GM12864 (cell line): ENCODE measurements at places on chromosomes 5 and 9.

GRCh38 chr5:127307868-127308267 lies 17.3 kb downstream of the MEGF10 start:
- no peak for DNase-seq

DNA sequence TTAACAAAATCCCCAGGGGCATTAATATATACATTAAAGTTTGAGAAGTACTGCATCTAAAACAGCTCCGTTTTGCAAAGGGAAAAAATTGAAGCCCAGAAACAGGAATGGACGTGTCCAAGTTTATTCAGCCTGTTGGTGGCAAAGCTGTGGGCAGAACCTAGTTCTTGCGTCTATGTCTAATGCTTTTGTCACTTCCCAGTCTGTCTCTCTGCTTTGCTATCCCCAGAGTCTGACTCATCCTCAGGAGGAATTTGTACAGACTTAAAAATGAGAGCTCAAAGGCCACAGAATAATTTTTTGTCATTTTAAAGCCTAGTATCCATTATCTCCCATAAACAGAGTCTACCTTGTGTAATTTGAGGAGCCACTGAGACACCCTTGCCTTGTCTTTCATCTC lies 330.9 kb upstream of the GRIA1 start:
- DNase-seq, result no peak

DNA sequence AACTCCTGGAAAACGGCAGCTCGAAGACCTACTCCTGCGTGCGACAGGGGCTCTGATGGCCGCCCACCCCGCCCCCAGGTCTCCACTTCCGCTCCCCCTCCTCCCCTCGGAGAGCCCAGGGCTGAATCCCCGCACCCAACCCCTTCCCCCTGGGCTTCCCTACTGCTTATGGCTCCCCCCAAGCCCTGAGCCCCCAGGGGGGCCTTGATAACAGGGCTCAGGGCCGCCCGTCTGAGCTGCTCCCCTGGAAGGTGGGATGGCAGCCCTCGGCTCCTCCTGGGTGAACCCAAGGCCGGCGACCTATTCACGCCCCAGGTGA lies 30.4 kb downstream of the GLT6D1 start:
- DNase-seq, result no peak

- DNase-seq, result no peak
Observed at GRCh38 chr9:81264516-81264915, 424.8 kb downstream of the TLE1 start.

GRCh38 chr9:107513464-107514100 lies 24.0 kb upstream of the KLF4 start:
- no peak for DNase-seq

DNA sequence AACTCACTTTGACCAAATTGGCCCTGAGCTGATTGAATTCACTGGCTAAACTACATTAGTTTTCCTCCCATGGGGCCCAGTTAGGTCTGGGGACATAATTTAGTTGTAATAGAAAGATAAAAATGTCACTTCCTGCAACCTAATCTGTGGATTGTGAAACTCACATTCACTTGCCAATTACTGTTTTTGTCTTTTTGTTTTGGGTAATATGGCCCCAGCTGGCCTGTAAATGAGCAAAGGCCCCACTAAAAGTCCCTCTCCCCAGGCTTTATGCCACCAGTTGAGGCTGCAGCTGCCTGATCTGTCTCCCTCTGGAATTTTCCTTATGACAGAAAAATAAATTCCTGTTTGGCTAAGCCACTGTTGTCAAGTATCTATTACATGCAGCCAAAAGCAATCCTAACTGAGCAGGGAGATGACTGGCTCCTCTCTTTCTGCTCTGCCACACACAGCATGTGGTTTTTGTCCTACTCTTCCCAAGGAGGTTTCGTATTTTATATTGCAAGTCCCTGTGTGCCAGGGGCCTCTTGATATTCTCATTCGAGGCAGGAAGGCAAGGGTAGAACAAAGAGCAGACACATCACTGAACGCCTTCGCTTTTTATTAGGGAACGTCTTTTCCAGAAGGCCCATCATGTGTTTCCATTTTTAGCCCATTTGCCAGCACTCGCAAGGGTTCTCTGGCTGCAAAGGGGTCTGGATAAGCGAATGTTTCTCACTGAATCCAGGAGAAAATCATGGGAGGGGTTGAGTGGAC lies 24.1 kb upstream of the SLC25A48 start:
- no peak for DNase-seq

- no peak for DNase-seq
Observed at GRCh38 chr9:131449276-131449675, 53.4 kb upstream of the POMT1 start.

DNA sequence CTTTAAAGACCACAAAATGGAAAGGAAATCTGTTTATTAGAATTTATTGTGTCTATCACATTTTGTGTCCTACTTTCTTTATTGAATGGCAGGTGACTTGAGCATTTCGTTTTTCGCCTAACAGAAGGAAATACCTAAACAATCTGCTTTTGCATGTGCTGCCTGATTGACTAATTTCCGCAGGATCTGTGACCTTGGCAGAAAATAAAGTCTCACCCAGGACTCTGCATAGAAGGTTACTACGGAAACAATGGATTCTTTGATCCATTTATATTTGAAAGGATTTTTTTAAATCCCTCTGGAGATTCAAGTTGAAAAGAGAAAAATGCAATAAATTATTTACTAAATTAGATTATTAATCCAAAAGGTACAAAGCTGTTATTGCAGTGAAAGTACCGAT lies 61.0 kb upstream of the CAST start:
- no peak for DNase-seq

DNA sequence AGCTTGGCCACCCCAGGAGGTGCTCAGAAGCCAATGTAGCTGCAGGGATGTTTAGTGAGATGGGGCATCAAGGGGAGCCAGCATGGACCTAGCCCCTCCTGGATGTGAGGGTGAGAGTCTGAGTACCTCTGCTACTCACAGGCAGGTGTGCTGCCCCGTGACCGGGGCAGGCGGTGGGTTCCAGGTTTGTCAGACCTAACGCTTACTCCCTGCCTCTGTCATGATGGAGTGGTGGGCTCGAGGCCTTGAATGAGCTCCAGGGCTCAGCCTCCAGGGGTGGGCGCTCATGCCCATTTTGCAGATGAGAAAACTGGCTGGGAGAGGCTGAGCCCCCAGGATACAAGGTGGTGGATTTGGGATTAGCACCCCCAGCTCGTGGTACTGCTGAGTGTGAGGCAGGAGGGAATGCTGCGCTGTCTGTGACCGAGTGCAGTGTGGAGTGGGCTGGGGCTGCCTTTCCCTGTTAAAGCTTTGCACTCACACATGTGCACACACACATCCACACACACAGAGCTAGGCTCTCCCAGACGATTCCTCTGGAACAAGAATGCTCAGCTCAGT lies 1.5 kb downstream of the RXRA start:
- no peak for DNase-seq

GRCh38 chr5:52043137-52043536 lies 659.9 kb downstream of the ISL1 start:
- no peak for DNase-seq

- DNase-seq, result no peak
Observed at GRCh38 chr5:126695091-126695490, 81.8 kb upstream of the LMNB1 start.

GRCh38 chr9:120619751-120620655 lies 40.0 kb upstream of the CDK5RAP2 start:
- peak; percentile 27 for DNase-seq

DNA sequence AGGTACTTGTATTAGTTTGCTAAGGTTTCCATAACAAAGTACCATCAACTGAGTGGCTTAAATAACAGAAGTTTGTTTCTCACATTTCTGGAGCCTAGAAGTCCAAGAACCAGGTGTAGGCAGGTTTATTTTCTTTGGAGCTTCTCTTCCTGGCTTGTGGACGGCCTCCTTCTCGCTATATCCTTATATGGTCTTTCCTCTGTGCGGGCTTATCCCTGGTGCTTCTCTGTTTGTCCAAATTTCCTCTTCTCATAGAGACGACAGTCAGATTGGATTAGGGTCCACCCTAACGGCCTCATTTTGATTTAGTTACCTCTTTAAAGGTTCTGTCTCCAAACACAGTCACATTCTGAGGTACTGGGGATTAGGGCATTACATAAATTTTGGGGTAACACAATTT lies 88.3 kb downstream of the RMI1 start:
- no peak for DNase-seq

DNA sequence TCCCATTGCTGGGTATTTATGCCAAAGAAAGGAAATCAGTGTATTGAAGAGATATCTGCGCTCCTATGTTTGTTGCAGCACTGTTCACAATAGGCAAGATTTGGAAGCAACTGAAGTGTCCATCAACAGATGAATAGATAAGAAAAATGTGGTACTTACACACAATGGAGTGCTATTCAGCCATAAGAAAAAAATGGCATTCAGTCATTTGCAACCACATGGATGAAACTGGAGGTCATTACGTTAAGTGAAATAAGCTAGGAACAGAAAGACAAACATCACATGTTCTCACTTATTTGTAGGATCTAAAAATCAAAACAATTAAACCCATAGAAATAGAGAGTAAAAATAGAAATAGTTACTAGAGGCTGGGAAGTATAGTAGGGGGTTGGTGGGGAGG lies 1133.1 kb upstream of the ACO1 start:
- DNase-seq, result no peak

GRCh38 chr9:19201899-19202891 lies 28.3 kb upstream of the DENND4C start:
- DNase-seq, result no peak

- no peak for DNase-seq
Observed at GRCh38 chr9:82284758-82285157, 296.2 kb downstream of the SPATA31D1 start.

- DNase-seq, result no peak
Observed at GRCh38 chr5:150302301-150303069, at the start of gene ARSI. Gene ARSI (minus strand): TSS chr5:150302905. CDS start chr5:150302373, 532 bp downstream.

DNA sequence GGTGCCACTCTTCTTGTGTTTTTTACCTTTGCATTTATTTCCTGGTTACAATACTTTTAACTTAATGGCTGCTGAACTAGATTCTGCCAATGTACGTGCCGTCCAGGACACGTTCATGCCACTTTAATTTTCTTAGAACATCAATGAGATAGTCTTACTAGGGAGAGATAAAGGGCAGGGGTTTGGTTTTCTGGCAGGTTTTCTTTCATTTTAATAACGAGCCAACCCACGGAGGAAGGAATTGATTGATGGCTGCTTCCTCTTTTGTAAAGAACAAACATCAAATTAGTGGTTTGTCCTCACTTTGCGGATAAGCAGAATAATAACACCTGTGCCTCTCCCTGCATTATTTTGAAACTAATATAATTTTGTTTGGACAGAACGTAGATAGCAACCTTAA lies 135.7 kb downstream of the DOCK8 start:
- DNase-seq, result no peak

DNA sequence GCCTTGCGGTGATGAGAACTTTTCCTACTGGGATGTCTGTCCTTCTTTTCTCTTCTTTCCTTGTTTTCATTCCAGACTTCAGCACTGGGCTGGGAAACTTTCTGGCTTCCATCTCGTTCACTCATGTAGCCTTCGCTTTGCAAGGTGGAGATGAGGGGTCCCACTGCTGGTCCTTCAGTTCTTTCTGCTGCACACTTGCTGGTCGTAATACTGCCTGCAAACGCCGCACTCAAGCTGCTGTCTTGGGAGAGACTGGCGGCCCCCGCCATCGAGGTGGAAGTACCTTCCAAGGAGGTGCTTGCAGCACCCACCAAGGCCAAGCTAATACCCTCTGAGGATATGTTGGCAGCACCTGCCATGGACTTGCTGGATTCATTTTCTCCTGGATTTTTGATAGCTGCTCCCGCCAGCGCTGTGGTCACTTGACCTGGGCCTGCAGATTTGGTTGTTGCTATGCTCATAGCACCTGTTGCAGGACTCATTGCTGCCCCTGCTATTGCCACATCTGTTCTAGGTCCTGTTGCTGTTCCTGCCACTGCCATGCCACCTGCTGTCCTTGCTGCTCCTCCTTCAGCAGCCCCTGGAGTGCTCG lies 3.0 kb downstream of the GARIN3 start:
- DNase-seq, result no peak

DNA sequence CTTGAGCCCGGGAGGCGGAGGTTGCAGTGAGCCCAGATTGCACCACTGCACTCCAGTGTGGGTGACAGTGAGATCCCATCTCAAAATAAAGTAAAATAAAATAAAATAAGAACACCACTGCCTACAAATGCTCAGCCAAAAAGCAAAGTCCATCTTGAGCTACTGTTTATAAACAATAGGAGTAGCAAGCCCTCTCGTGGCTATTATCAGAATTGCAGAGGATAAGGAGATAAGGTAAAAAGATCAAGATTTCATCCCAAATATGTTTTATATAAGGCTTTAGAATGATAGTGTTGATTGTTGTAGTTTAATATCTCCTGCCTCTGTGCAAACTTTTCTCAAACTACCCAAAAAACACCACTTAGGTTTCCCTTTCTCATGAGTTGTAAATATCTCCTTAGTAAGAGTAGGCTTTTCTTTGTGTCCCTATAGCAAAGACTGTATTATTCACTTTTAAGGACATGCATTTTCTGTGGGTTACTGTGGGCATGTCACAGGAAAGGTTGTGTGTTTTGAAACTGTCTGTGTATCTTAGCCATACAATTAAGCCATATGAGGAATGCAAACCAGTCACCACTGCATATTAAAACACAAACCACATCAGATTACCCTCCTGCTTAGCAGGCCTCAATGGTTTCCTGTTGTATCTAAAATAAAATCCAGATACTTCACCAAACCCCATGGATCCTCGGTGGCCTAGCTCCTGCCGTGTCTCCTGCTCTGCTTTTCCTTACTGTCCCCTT lies 31.8 kb upstream of the CKS2 start:
- peak; percentile 13 for DNase-seq

- no peak for DNase-seq
Observed at GRCh38 chr9:30201024-30201423, 2183.4 kb upstream of the ACO1 start.

DNA sequence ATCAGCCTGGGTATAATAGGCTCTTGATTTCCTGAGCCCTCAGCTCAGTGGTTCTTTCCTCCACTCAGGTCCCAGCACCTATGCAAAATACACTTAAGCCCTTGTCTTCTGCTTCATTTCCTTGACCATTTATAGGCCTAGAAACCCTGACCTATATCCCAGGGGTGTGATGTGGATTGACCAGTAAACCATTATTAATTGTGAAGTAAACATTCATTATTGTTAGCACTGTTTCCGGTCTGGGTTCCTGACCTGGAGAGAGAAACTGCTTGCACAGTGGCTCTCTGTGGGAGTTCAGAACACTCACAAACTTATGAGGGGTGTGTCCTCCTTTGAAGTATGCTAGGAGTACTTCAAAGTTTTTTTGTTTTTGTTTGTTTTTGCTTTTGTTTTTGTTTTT lies 19.6 kb upstream of the TOMM5 start:
- DNase-seq, result no peak

DNA sequence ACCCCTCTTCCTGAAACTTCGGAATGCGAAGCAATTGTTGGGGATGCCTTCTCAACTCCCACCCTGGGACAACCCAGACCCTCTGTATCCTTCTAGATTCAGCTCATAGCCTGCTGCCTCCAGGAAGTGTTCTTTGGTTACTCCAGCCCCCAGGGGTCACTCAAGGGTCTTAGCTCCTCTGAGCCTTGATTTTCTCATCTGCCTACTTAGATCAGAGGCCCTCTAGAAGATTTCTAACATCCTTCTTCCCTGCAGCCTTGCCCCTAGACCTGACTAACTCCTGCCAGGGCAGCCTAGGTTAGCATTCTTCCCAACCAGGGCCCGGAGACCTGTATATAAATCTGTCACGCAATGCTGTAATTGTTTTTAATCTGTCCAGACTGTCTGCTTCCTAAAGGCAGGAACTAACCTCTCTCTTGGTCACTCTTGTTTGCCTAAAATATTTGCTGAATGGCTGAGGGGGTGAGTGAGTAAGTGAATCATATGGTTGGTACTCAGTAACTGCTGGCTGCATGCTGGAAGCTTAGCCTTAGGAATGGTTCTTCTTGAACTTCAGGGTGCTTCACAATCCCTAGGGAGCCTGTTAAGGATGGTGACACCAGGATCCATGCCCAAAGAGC lies 8.2 kb downstream of the GALNT10 start:
- no peak for DNase-seq
